ENCODE measurements at places on chromosomes 13 and 19.

- no peak for DNase-seq
Measured at GRCh38 chr19:17194608-17195007, 20.5 kb upstream of the USE1 start.

GRCh38 chr13:74158571-74159352 is 24.6 kb upstream of the KLF12 start:
- DNase-seq, result no peak

DNA sequence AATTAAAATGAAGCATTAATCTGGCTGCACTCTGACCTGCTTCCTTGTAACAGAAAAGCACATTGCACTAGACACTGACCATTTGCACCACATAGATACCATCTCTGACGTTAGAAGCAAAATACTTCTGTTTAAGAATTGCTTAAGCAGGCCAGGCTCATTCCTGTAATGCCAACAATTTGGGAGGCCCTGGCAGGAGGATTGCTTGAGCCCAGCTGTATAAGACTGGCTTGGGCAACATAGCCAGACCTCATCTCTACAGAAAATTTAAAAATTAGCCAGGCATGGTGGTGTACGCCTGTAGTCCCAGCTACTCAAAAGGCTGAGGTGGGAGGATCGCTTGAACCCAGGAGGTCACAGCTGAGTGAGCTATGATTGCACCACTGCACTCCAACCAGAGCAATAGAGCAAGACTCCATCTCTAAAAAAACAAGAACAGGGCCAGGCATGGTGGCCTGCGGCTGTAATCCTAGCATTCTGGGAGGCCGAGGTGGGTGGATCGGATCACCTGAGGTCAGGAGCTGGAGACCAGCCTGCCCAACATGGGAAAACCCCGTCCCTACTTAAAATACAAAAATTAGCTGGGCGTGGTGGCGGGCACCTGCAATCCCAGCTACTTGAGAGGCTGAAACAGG is 7.0 kb upstream of the TLE6 start:
- no peak for DNase-seq

GRCh38 chr19:677601-678436 is 1.6 kb downstream of the FSTL3 start:
- DNase-seq, result no peak

GRCh38 chr19:49417088-49417487 is 6.2 kb downstream of the PTH2 start:
- no peak for DNase-seq

DNA sequence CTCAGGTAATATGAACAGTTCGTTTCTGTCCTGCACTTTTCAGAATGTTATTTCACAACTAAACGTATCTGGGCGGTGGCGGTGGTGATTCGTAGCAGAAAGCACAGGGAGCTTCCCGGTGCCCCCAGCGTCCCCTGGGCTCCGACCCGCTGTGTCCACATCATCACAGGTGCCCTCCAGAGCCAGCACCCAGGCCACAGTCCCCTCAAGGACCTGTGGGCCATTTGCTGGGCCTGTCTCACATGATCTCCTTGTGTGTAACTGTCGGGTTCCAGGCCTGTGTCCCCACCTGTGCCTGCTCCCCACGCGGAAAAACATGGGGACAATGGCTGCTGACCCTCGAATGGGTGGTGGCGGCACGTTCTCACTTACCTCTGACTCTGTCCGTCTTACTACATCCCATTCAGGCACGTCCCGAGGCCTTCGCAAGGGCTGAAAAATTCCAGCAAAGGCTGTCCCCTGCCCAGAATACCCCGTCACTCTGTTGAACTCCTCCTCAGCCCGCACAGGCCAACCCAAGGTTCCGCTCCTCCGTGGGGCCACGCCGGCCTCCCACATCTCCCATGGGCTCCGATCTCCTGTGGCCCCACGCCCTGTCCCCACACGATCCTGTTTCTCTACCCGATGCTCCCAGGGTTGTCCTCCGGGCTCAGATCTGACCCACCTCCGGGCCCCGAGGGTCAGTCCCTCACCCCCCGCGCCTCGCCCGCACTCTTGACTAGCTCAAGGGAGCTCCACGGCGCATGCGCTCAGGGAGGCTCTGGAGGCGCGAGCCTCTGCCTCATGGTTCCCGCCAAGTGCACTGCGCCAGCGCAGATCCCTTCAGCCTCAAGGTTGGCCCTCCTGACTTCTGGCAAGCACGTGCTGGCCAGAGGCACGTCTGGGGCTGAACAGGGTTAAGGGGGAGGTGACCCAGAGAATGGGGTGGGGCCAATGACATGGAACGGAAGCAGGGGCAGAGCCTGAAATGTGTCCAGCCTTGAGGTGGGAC is 21.2 kb downstream of the DEDD2 start:
- no peak for DNase-seq

GRCh38 chr19:29564574-29565005 is 38.8 kb downstream of the VSTM2B start:
- DNase-seq, result no peak

GRCh38 chr13:98344392-98344791 is 167.3 kb upstream of the RNF113B start:
- no peak for DNase-seq

DNA sequence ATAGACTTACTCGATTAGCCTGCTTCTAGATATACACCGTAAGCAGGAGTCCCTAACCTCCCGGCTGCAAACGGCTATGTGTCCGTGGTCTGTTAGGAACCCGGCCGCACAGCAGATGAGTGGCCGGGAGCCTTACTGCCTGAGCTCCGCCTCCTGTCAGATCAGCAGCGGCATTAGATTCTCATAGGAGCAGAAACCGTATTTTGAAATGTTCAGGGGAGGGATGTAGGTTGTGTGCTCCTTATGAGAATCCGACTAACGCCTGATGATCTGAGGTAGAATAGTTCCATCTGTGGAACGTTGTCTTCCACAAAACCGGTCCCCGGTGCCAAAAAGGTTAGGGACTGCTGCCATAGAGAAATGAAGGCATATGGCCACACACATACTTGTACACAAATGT is 1491.9 kb downstream of the SLITRK5 start:
- DNase-seq, result no peak

DNA sequence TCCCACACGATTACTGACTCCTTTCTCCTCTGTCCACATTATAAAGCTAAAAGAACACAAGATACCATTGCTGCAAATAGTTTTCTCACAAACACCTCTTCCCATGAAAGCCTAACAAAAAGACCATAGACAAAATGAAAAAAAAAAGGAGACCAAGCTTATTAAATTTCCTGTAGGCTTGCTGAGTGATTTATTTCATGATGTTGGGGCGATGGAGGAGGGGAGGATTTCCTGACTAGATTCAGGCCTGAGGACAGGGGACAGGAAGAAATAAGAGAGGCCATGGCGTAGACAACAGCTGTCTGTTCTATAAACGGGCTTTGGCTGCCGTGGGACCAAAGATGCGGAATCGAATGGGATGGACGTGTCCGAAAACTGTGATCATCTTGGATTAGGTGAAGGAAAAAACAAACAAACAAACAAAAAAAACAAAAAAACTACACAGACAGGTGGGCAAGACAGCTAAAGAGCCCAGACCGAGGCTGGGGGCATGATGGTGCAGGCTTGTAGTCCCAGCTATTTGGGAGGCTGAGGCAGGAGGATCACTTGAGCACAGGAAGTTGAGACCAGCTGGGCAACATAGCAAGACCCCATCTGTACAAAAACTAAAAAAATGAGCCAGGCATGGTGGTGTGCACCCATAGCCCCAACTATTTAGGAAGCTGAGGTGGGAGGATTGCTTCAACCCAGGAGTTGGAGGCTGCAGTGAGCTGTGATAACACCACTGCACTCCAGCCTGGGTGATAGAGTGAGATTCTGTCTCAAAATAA is 5.3 kb downstream of the TMPRSS9 start:
- no peak for DNase-seq

DNA sequence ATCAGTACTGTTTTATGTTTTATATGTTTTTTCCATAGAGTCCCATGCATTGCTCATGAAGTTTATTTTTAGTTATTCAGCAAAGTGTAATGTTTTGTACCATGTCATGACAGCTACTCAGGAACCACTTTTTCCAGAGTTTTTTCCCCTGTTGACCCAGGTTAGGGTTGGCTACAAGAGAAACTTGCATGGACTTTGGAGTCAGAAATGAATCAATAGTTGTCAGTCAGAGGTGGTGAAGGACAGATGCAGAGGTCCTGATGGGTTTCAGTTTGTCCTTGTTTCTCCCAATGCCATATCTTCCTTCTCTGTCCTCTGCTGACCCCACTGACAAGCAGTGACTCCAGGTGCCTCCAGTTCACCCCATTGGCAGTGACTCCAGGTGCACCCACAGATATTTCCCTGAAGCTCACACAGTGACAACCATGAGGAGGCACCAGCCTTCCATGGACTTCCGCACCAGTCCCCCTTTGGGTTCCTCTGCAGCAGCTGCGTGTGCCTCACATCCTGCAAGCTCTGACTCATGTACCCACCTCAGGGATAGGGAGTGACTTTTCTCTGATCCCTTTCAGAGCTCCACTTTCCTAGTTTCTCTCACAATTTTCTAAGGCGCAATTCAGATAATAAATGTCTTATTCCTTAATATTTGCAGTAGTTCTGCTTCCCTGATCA is 92.1 kb downstream of the AKAP11 start:
- no peak for DNase-seq

DNA sequence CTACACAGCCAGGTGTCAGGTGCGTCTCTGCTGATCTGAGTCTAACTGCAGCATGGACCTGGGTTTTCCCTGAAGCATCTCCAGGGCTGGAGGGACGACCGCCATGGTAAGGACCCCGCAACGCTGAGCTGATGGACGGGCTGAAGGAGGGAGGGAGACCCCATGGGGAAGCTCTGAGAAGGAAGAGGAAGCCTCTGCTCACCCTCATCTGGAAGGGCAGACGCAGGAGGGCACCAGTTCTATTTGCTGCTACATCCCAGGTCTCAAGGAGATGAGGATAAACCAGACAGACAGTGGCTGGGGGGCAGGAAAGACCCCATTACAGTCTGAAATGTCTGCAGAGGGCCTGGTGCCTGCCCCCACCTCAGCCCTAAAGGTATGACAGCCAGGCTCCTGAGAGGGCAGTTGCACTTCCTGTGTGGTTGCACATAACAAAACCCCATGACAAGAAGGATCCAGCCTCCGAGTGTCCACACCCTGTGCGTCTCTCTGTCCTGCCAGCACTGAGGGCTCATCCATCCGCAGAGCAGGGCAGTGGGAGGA is at the start of gene LILRA2:
TSS of gene LILRA2 (plus strand) at position 461 of the 543 bp plus-strand sequence. CDS start 89 bp downstream, outside the sequence.
- no peak for DNase-seq

DNA sequence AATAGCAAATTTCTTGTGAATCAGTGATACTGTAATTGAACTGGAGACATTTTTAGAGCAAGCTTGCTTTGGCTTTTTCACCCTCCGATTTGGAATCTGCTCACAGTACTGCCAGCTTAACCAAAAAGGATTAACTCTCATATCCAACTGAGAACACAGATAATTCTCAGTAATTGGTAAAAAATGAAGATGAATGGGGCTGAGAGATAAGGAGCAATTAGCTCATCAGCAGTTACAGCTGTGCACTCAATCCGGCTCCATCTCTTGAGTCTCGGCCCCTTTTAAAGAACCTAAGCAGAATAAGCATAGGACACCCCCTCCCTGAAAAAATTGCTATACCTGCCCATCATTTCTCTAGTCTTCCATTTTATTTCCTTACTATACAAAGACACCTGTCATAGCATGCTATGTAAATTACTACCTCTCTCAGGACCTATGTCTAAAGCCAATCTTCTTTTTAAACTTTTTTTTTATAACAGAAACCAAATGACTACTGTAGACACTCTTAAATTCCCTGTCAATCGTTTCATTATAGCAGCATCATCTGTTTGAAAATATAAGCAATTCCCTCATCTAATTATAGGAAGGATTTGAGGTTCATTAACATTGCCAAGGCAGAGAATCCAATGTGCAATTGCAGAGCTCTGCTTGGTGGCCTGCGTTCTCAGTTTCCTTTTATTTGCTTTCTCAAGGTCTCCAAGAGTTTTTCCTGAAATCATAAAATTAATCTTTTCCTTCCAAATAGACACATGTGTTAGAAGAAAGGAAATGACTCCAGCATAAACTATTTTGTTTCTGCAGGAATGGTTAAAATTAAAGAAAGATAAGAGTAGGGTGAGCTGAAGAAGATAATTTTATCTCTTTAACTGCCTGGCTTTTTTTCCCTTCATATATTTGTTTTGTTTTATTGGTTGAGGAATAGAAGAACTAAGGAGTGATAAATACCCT is 242.1 kb downstream of the DACH1 start:
- no peak for DNase-seq

DNA sequence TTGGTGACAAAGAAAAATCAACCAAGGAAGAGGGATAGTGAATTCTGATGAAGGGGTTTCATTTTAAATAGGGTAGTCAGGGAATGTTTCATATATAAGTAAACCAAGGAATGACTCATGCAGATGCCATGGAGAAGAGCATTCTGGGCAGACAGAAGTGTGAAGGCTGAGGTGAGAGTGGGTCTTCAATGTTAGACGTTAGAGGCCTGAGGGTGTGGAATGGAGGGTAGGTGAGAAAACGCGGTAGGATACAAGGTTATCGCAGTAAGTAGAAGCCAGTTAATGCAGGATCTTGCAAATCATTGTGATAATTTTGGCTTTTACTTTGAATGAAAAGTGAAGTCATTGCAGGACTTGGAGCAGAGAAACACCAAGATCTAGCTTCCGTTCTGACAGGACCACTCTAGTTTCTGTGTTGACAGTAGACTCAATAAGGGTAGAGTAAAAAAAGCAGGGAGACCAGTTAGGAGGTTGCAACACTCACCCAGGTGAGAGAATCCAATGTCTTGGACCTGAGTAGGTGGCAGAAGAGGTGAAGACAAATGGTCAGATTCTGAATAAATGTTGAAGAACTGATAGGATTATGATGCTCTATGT is 225.2 kb upstream of the TMTC4 start:
- no peak for DNase-seq

DNA sequence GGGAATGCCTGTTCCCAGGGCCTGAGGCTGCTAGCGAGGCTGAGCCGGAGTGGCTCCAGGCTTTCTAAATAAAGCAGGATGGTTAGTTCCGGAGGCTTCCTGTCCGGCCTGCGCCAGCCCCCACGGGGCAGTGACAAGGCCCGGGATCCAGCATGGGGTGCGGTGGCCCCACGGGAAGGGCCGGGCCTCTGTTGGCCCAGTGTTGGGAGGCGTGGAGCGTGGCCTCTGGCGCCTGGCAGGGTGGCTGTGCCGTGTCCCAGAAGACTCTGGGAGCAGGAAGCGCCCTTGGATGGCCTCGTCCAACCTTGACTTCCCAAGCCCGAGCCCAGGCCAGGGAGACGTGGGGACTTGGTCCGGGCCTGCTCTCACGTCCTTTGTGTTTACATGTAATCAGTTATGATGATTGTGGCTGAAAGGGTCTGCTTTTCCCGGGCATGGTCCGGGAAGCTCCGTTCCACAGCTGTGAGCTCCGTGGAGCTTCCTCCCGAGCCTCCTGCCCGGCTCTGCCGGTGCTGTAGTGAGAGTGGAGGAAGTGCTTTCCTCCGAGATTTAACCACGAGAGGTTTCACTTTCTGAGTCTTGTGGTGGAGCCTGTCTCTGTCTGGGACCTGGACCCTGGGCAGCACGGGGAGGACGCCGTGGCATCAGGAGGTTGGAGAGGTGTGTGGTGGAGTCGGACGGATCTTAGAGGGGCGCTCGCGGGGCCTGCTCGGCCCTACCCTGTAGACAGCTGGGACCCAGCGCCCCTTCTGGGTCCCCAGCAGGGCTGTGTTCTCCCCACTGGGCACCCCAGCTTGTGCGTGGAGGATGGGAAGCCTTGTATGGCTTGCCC is 4.6 kb downstream of the GNA11 start:
- peak; percentile 61 for DNase-seq

Measured in ureter (tissue), 1 donor.